Nephron progenitor cell (in vitro differentiated cells): ENCODE measurements at places on chromosomes 2 and 18.

DNA sequence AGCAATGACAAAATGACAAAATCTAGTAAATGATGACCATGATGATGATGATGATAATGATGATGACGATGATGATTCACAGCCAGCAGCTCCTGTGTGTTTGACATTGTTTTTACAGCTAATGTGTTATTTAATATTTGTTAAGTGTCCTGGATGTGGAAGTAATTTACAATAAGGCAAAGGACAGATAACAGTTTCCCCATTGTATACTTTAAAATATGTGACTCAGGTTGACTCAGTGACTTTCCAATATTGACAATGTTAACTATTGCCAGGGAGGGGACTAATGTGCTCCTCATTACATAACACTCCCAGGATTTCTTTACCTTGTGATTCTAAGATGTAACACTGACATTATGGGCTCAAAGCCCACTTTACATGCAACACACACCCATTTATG lies 602.2 kb downstream of the FBXO15 start:
- DNase-seq, result no peak

GRCh38 chr18:59382383-59382782 lies 23.3 kb upstream of the LMAN1 start:
- DNase-seq, result no peak

GRCh38 chr2:28350196-28350595 lies 42.5 kb upstream of the FOSL2 start:
- no peak for DNase-seq

- DNase-seq, result no peak
Measured at GRCh38 chr2:96095116-96095636, 21.2 kb downstream of the ADRA2B start.

DNA sequence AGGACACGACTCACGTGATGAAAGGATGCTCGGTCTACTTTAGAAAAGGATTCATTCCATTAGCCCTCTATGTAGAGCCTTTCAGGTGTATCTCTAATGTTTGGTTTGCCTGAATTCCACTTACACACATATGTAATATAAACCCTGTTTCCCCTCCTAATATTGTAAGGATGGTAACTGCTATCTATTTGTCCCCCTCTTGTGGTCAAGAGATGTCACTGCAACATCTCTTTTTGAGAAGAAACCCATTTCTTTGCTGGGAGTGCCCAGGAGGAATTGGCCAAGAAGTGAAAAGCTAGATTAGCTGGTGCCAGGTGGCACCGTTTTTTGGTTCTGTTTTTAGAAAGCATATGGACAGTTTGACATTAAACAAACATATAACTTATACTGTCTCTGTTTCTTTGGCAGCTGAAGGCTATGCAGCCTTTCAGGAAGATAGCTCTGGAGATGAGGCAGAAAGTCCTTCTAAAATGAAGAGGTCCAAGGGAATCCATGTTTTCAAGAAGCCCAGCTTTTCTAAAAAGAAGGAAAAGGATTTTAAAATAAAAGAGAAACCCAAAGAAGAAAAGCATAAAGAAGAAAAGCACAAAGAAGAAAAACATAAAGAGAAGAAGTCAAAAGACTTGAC lies 41.2 kb downstream of the RALBP1 start:
- peak; percentile 10 for DNase-seq

DNA sequence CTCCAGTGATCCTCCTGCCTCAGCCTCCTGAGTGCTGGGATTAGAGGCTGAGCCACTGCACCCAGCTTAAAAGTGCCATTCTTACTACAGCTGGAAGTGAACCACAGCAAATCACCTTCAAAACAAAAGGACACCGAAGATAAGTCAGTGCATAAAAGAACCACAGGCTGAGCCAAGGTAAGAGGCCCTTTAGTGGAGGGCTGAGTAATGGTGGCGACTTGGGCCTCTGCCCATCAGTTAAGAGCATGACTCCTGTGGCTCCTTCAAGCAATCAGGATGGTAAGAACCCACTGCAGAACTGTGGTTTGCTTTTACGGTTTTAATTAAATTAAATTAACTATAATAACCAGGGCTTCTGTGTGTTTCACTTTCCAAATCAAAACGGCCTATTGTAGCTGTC lies 75.1 kb downstream of the CTAGE1 start:
- no peak for DNase-seq

DNA sequence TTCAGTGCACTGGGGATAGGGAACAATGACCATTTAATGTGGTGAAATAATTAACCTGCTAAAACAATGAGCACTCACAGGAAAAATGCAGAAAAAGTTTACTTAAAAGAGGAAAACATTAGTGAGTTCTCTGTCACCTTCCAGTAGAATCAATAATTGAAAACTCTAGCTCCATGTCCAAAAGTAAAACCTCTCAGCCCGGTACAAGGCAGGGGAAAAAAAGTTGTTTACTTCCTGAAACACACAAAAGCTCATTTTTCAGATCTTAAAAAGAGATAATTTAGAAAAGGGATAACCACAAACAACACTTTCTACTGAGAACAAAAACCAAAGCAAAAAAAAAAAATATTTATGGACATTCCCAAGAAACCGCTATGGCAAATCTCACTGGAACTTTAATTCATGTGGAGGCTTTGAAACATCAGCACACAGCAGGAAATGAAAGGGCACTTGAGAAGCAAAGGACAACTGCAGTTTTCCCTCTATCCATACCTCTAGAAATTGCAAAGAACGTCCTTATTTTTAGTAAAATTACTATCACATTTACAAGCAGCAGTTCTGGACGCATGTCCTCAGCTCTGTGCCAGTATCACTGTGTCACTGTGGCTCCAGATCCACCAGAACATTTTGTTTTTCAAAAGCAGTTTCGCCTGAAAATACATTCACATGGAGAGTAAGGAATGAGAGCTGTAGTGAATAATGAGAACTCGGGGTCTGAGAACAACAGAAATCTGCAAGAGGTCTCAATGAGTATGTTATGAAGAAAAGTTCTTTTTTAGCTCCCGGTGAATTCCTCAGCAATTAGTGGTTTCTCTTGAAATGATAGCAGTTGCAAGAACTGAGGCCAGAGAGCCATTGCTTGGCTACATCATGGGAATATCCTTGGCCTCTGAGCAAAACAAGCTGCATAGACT lies 44.7 kb upstream of the DNAH7 start:
- DNase-seq, result no peak
